ENCODE measurements at places on chromosomes 16 and 17.

DNA sequence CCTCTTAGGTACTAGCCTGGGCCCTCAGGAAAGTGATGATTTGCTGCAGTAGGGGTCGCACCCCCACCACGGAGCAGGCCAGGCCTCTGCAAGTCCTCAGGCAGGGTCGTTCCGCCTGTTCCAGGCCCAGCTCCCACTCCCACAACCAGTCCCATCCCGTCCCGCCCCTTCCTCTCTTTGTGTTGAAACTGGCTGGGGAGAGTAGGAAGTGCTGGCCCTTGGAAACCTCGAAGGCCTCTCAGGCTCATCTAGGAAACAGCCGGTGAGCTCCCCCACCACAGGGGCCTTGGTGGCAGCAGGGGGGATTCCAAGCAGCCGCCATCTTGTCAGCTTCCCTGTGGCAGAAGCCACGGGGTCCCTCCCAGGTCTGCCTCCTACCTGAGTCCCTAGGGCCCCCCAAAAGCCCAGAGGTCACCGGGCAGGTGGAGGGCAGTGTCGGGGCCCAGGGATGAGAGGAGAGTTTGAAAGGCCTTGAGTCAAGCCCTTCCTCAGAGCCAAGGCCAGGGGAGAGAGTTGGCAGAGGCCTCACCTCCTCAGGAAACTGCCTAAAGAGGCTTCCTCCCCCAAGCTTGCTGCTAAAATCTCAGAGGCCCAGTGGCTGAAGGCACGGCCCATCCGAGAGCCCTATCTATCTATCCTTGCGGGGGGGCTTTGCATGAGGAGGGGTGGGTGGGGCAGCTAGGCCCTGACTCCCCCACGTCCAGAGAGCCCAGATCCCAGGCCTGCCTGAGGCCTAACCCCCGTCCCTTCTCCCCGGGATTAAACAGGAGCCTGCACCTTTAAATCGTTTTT is 22.2 kb downstream of the MMP15 start:
- no peak for DNase-seq

DNA sequence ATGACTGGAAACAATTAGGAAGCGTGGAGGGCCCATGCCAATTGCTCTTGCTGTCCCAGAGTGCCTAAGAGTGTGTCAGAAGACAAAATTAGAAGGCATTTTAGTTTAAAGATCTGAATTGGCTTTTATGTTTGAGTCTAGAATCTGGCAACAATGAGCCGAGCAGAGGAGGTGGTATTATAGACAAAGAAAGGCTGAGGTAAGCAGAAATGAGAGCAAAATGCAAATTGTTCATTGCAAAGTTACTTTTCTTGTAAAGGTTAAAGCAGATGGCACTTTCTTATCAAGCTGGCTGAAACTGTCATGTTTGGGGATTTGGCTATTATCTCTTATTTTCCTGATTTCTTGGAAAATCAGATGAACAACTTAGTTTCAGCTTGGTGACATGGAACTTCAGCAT is 3.3 kb downstream of the MYL4 start:
- no peak for DNase-seq

DNA sequence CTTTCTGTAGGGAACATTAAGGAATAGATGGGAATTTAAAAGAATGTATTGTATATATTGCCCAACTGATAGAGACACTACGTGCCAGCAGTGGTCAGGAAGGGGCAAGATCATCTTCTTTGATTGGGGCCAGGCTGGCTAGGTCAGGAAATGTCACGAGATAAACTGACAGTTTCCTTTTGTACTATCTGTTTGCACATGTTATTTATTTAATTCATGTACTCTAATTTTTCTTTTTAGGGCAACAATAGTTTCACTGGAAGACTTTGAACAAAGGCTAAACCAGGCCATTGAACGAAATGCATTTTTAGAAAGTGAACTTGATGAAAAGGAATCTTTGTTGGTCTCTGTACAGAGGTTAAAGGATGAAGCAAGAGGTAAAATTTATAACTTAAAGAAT is 12.6 kb downstream of the NDEL1 start:
- no peak for DNase-seq

GRCh38 chr17:64628641-64629040 is 33.5 kb downstream of the SMURF2 start:
- no peak for DNase-seq

DNA sequence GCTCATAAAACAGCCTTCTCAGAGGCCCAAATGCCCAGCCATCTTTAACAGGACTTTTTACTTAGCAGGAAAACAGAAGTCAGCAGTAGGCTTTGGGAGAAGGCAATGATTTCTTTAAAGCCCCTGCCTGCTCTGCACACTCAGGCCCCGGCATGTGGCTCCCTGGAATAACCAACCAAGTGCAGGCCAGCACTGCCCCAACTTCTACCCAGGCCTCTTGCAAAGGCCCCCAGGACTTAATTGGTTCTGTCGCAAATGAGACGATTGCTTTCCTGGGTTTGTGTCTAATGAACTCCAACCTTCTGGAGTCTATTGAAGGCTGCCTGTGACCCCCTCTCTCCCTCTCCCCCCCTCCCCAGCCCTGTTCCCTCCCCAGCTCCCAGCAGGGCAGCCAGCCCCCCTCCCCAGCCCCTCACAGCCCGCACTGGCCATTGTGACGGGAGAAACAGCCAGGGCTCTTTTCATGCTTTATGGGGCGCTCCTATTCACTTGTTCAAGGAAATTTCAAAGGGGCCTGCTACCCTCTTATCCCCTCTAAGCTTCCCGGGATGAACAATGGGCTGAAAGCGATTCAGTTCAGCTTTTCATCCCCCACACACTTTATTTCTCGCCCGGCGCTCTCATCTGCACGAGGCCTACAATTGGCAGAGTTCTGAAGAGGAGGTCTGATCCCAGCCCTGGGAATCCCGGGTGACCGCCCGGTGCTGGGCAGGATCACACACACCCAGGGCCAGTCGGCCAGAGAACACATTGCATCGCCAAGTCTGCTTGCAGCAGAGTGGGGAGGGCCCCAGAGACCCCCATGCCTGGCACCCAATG is 15.5 kb downstream of the AXIN2 start:
- no peak for DNase-seq

GRCh38 chr16:31267332-31268032 is 7.7 kb downstream of the ITGAM start:
- no peak for DNase-seq

GRCh38 chr16:84718-85406 is 6.8 kb downstream of the MPG start:
- peak; percentile 44 for DNase-seq

DNA sequence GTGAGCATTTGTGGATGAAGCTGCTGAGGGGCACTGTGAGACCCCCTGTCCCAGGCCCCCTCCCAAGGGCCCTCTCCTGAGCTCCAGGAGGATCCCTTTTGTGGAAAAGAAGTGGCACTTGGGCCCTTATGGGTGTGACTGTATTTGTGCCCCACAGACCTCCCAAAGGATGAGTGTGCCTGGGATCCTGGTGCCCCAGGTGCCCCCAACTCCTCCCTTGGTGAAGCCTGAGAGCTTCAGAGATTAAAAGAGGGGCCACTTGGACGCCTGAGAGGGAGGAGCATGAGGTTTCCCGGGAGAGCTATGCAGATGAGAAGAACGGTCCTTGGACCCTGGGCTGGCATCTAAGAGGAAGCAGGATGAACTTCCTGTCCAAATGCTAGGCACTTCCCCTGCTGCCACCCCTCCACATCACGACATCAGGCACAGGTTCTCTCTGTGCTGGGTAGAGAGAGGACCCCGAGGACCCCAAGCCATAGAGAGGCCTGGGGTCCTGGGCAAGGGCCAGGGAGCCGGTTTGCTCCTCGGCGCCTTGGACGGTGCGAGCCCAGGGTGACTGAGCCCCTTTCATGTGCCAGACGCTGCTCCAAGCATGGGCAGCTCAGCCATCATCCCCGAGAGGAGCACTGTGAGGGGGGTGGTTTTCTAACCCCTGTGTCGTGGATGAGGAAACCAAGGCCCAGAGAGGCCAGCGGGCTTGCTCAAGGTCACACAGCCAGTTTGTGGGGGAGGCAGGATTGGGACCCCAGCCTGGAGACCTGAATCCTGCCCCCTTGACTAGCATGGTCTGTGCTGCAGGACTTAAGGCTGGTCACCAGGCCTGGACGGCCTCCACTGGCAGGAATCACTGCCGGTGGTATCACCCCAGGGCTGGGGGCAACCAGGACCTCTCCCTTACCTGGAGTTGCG is 5.6 kb upstream of the ADAM11 start:
- no peak for DNase-seq

DNA sequence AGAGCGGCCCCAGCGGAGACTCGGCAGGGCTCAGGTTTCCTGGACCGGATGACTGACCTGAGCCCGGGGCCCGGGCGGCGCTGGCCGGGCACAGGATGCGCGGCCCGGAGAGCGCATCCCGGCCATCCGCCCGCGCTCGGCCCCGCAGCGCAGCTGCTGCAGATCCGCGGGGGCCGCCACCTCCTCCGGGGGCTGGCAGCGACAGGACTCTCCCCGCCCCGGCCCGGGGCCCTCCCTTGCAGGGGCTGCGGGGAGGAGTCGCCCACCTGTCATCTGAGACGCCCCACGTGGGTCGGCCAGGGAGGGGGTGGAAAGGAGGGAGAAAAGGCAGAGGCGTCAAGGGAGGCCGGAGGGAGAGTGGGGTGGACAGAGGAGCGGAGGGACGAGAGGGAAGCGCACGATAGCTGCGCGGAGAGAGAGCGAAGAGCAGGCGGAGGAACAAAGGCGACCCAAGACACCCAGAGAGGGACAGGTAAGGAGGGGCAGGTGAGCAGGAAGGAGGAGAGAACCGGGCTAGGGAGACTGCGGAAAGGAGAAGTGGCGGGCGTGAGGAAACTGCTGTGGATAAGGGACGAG is 471 bp upstream of the PRKAR1A start:
- peak; percentile 83 for DNase-seq

GRCh38 chr16:47924950-47925349 is 230.8 kb downstream of the ABCC12 start:
- no peak for DNase-seq

DNA sequence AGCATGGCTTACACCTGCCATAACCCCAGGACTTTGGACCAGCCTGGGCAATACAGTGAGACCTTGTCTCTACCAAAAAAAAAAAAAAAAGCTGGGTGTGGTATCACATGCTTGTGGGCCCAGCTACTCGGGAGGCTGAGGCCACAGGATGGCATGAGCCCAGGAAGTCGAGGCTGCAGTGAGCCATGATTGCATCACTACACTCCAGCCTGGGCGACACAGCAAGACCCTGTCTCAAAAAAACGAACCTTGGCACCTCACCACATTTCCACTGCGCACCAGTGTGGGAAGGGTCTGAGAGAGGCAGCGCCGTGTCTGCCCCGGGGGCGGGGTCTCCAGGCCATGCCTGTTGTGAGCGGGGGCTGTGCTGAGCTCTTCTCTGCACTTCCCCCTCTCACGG is 6.3 kb downstream of the ACSF3 start:
- no peak for DNase-seq

DNA sequence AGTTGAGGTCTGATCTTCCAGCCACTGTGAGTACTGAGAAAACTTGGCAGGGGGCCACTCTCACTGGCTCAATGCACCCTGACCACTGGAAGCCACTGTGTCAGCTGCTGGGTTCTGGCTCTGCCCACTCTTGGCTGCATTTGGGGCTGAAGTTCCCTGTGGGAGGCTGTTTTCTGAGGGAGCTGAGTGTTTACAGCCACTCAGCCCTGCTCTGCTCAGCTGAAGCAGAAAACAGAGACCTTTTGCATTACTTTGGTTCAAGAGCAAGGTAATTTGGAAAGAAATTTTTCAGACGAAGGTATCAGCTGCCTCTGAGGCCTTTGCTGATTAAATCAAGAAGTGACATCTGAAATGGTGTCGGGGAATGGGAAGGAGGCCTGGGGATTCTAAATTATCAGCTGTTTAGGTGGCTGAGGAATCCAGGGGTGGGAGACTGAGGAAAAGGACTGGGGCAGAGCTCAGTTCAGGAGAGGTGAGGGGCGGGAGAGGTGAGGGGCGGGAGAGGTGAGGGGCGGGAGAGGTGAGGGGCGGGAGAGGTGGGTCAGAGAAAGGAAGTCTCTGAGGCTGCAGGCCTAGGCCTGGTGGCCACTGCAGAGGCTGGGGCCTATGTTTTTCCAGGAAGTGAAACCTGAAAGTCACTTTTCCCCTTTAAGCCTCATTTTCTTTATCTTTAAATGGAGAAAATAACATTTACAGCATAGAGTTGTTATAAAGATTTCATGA is at the start of gene ACSM5:
TSS of gene ACSM5 (plus strand) at position 137 of the 723 bp plus-strand sequence. CDS start 1,951 bp downstream, outside the sequence.
- DNase-seq, result no peak

- DNase-seq, result no peak
Measured at GRCh38 chr17:2929881-2930533, 133.4 kb downstream of the OR1D5 start.

- DNase-seq, result no peak
Measured at GRCh38 chr17:70521821-70522256, 352.5 kb downstream of the KCNJ2 start.

DNA sequence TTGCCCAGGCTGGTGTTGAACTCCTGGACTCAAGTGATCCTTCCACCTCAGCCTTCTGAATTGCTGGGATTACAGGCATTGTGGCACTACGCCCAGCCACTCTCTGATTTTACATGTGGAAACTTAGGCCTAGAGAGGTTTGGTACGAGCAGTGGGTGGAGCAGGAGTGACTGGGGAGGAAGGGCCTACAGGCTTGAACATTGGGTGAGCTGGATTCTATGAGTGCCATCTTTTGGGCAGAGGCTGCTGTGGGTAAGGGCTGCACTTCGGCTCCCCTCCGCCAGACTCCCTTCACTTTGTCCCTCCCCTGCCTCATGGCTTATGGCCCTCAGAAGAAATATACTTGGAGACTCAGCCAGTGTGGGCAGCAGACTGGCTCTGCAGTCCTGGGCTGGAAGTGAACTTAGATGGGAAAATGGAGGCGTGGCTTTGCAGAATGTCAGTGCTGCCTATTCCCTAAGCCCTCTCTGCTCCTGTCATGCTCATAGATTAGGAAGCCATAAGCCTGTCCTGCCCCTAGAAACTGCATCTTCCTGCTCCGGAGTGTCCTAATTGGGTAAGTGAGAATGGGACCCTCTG is 9.5 kb upstream of the MRC2 start:
- DNase-seq, result no peak

DNA sequence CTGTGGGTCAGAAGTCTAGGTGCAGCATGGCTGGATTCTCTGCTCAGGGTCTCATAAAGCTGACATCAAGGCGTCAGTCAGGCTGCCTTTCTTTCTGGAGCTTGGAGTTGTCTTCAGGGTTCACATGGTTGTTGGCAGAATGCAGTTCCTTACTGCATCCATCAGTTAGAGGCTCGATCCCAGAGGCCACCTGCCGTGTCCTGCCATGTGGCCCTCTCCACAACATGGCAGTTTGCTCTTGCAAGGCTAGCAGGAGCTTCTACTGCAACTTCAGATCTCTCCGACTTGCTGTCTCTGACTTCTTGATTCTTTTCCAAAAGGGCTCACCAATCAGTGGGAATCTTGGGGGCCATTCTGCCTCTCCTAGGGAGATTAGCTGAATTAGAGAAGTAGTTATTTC is 11.9 kb downstream of the PITPNC1 start:
- DNase-seq, result no peak

GRCh38 chr16:65059406-65059980 is 62.4 kb downstream of the CDH11 start:
- DNase-seq, result no peak

- peak; percentile 64 for DNase-seq
Measured at GRCh38 chr17:1275962-1276736, 3.3 kb upstream of the TRARG1 start.

Data from CD4-positive, alpha-beta T cell treated with Interleukin-15 for 1 hour (primary cell).